ENCODE measurements at places on chromosomes 16 and 17. TPM values are rescaled to one million over a fixed set of nuclear protein-coding genes. Genes with fewer than 3 reads are reported as not detected.

DNA sequence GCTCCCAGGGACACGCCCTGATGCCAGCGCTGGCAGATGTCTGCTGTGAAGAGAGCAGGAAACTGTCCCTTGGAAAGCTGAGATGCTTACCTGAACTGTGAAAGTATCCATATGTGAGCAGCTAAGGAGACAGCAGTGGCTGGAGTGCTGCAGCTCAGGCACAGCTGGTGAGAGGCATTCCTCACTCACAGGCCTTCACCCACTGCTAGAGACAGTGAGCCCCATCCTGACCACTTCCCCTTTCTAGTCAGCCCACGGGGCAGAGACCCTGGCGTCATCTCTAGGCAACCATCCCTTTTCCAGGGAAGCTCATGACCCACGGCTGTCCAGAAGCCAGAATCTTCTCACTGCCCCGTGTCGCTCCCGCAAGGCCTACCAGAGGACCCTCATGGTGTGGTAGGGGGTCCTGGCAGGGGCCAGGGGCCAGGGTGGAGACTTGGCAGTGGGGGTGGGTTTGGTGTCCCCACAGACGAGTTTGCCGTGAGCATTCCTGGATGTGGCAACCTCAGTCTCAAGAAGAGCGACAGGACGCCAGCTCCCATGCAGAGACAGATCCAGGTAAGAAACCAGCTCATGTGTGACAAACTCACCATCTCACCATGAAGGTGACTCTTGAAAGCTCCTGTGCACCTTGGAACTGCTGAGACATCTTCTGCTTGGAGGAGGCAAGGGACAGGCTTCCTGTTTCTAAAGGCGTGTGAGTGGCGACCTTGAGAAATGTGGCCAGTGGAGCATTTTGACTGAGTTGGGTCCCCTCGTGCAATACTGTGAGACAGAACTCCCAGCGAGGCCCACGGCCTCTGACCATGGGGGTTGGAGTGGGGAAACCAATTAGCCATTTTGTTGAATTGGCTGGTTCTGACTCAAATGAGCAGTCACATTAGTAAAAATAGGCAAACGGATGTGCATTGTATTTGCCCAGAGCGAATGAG, at the start of gene SCIMP:
TSS of gene SCIMP (minus strand) at position 216 of the 932 bp plus-strand sequence. CDS start at position 111, 105 bp downstream.
- peak; percentile 68 for DNase-seq

- no peak for DNase-seq
These were observed 460.4 kb upstream of the ASIC2 start for GRCh38 chr17:33753452-33753851.

DNA sequence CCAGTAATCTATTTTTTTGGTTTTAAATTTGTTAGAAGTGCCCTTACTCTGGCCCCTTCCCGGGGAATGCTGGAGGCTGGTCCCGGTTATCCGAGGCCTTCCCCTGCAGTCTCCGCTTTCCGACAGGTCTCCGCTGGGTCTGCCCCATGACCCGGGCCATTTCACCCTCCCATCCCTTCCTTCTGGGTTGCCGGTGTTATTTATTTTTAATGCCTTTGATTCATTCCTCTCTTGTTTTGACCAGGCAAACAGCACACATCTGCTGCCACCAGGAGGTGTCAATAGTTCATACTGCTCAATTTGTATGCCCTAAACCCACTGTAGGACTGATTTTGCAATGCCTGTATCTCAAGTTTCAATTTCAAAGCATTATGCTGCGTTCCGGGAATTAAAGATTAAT, 113.2 kb upstream of the IRX5 start:
- DNase-seq: no peak

The CTRB2 gene
- total RNA-seq: 7.3 TPM

GRCh38 chr17:80504686-80505413, 28.4 kb upstream of the NPTX1 start:
- DNase-seq: no peak

DNA sequence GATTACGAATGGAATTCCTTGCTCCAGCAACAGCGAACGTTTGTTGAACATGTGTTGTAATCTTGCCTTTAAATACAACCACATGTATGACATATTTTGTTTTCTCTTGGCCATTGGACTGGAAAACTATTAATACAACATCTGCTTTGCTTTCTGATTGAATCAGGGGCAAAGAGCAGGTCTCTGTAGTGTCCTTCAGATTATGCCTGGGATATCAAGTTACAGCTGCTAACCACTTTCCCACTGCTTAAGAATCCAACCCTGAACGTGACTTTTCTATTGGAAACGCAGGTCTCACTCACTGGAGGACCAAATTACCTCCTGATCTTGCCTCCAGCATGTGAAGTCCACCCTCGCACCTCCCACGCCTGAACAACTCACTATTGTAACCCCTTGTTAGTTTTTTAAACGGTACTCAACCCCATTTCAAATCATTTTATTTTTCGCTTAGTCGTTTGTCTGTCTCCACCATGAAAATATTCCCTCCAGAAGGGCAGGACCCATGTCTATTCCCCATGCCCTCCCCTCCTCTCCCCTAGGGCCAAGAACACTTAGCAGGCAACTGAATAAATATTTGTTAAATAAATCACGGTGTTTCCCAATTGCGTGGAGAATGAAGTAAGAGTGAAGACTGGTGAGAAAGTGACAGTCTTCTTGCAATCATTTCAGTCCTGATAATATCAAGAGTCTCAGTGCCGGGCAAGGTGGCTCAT, 57.4 kb upstream of the MRTFB start:
- no peak for DNase-seq

DNA sequence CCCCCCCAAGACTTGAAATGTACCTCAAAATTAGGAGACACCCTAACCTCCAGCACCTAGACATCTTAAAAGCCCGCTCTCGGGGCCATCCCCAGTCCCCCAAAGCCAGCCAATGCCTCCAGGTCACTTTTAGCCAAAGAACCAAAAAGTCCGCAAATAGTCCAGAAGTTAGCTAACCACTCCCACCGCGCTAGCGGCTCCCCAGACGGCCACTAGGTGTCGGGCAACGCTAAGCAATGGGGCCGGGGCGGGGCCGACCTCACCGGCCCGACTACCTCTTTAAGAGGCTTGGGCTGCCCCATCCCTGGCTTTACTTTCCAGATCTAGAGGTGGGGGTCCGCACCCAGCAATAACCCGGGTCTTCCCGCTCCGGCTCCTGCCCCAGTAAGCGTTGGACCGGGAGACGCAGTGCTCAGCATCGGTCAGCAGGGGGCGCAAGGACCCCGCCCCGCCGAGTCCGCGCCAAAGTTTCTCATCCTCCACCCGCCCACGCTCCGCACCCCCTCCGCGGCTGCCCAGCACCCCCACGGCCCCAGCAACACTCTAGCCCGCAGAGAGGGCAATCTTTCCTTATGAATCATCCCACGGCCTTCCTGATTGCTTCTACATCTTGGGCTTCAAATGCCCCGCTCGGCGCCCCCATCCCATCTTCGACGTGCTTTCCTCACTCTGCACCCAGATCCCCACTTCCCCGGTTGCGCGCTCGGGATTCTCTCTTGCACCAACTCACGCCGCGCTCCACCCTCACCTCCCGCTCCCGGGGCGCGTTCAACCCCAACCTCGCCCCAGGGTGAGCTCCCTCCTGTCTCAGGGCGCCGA, 765 bp downstream of the COL1A1 start:
- DNase-seq: peak; percentile 96

GRCh38 chr16:46756772-46757171, 8.6 kb upstream of the MYLK3 start:
- no peak for DNase-seq

DNA sequence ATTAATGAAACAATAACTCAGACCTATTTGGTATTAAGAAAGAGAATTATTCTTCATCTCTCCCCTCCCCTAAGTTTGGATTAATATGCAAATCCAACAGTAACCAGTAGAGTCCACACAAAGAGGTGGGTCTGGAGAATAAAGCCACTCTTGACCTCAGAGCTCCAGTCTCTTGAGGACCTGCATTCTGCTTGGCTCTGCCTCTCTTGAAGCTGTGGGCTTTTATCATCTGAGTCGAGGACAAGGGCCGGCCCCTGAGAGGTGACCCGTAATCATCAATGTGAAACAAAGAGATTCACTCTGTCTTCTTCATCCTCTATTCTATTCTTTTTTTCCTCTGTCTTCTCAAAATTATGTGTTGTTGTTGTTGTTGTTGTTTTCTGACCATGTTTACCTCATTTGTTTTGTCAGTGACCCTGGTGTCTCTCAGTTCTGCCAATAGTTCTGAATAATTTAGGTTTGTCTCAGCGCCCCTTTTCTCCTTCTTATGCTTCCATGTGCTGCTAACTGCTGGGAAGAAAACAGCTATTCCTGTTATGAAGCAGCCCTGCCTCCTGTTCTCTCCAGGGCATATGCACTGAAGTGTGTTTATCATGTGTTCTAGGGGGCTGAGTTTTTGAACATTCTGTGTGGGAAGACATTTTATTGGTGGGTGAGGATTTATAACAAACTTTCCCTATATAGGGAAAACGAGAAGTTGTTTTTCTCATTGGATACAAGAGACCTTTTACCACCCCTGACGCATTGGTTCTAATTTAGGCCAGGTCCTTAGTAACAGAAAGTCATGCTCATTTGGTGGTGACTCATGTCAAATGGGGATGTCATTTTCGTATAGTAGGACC, 135.8 kb downstream of the TRIM37 start:
- DNase-seq: no peak

DNA sequence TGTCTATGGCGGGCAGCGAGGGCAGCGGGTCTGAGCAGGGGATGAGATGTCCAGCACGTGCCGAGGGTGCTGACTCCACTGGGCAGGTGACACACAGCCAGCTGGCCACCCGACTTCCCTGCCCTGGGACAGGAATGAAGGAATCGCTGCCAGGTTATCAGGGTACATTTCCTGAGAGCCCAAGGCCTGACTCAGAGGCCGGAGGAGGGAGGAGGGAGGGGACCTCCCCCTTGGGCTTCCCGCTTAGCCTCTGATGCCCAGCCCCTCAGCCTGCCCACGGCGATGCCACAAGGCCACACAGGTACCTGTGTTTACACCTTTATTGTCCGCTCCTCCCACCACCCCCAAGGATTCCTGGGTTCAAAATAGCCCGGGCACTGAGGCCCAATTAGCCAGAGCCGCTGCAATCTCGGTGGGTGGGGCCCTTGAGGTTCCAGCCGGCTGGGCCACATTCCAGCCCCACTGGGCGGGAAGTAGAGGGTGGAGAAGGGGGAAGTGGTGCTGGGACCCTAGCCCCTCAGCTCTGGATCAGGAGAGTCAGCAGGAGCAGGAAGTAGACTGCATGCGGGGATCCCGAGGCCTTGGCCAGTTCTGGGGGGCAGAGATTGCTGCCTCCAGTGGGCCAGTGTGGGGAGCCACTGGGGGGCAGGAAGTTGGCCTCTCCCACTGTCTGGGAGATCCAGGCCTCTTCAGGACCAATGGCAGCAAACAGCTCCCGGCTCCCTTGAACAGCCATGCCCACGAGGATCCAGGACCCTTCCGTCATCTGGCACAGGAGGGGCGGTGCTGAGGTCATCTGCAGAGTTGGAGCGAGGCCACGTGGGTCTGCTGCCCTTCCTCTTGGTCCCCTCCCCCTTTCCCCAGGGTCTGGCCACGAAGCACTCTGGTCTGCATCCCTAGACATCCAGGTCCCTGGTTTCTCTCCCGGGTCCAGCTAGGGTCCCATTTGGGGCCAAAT, 3.4 kb upstream of the PRSS8 start:
- no peak for DNase-seq

DNA sequence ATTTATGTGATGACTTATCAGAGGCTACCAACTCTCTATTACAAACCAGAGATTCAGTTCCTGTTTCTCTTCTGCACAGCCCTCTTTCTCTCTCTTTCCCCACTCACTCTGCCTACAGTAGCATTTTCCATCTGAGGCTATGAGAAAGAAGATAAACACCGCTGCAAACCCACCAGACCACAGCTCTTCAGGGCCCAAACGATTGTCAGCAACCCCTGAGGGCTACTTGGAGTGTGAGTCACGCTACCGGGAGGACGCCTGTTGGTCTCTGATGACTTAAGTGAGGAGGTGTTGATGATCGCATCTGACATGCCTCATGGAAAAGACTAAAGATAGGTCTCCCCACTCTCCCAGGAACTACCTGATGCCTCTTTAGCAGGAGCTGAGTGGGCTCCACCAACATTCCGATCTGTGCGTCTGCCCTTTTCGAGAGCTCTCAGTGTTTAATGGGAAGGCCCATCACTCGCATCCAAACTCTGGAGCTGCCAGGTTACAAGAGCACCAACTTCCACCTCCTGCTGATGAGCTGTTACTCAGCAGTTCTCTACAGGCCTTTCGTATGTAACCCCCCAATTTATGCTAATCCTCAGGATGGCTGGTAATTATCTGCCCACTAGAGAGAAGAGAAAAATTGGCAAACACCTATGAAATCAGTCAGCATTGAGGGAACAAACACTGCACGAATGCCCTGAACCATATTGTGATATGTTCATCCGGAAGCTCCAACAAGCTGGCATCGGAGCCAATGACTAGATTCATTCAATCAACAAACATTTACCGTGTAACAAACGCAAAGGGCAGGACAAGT, 9.2 kb downstream of the GRIN2A start:
- DNase-seq: no peak

DNA sequence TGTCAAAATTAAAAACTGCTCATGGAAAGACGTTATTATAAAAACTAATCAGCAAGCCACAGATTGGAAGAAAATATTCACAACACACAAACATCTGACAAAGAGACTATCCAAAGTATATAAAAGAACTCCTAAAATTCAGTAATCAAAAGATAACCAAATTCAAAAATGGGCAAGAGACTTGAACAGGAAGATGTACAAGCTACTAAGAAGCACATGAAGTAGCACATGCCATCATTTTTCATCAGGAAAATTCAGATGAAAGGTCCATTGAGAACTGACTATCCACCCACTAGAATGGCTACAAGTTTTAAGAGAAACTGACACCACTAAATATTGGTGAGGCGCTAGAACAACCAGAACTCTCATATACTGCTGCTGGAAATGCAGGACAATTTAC, 3.4 kb upstream of the HLF start:
- no peak for DNase-seq

DNA sequence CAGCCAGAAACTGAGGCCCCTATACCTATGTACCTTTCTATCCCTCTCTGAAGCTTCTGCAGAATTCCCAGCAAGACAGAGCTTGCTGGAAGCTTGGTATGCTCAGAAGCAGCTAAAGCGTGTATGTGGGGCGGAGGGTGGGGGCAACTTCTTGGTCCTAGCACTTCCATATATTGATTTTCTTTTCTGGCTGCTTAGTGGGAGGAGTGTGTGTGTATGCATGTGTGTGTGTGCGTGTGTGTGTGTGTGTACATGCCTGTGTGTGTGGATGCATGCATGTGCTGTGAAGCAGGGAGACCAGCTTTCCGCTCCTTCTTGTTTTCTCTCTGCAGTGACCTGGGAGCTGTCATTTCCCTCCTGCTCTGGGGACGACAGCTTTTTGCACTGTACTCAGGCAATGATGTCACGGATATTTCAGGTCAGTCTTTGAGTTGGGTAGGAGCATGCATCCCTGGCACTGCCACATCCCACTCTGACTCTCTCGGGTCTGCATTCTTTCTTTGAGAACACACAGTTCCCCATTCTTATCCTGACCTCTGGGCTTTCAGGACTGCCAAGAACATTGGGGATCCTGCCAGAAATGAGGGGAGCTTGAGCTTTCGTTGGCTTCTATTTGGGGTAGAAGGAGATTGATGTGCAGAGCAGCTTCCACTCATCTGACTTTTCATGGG, 10.7 kb downstream of the HPR start:
- no peak for DNase-seq

The LGALS9B gene
- total RNA-seq: not detected

Data from sciatic nerve (tissue), 2 donors.